ENCODE measurements at places on chromosomes 1 and 21. TPM values are rescaled to one million over a fixed set of nuclear protein-coding genes. Genes with fewer than 3 reads are reported as not detected.

DNA sequence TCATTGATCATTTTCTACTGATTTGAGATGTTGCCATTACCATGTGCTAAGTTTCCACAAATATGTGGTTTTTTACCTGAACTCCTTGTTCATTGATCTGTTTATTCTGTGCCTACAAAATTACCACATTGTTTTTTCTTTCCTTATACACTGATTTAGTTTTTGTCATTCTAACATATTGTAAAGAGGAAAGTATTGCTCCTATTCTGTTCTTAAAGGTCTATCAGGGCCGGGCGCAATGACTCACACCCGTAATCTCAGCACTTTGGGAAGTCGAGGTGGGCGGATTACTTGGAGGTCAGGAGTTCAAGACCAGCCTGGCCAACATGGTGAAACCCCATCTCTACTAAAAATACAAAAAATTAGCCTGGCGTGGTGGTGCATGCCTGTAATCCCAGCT is 75.1 kb downstream of the CAMTA1 start:
- peak; percentile 32 for DNase-seq

GRCh38 chr1:61807606-61808140 is 65.4 kb downstream of the PATJ start:
- DNase-seq, result no peak

DNA sequence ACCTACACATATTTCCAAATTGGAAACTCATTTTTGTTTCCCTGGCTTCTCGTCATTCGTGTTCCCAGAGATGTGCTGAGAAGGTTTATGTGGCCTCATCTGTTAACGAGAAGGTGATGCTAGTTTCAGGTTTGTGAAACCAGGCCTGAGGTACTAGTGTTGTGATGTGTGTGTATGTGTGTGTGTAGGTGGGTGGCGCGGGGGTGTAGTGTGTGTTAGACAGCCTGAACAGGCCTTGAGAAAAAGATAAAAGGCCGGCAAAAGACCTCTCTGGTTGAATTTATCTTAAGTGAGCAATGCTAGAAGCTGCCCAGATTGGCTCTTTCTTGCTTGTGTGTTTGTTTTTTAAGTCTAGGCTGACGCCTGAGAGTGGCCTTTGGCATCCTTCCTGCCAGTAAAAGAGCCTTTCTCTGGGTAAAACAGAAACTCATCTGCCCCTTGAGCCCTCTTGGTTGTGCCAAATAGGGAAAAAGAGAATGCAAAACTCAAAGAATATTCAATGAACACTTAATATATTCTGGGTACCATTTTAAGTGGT is 65.8 kb upstream of the HSD17B7 start:
- DNase-seq, result no peak

DNA sequence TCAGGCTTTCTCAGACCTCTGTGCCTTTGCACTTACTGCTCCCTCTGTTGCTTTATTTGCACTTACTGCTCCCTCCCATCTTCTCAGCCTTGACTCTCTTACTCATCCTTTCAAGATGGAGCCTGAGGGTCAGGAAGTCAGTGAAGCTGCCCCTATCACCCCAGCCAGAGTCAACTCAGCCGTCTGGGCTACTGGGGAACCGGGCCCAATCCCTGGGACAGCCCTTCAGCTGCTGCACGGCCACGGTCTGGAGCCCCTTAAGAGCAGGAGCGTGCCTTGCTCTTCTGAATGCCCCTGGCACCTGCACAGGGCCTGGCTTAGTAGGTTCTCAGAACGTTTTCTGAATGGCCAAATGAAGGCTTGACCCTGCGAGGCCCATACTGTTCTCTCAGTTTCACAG is 244.4 kb downstream of the FOXD2 start:
- DNase-seq, result no peak

GRCh38 chr1:193185901-193186731 is at the start of gene B3GALT2:
Gene B3GALT2 (minus strand): TSS chr1:193186613. CDS start chr1:193181562, 5,051 bp downstream.
- peak; percentile 76 for DNase-seq

DNA sequence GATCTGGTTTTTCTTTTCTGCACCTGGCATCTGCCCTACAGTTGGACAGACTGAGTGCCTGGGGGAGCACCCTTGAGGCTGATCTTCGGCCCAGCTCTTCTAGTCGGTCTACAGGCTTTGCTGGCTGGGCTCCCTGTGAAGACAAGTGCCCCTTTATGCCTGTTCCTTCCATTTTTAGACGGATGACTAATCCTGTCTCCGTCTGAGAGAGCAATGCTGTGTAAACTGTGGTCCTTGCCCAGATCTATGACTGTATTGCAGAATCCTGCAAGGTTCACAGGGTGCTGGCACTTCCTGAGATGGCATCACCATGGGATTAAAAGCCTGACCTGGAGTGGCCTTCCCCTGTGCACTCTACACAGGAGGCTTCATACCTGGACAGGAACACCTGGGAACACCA is 47.6 kb upstream of the SAMD13 start:
- peak; percentile 95 for DNase-seq

DNA sequence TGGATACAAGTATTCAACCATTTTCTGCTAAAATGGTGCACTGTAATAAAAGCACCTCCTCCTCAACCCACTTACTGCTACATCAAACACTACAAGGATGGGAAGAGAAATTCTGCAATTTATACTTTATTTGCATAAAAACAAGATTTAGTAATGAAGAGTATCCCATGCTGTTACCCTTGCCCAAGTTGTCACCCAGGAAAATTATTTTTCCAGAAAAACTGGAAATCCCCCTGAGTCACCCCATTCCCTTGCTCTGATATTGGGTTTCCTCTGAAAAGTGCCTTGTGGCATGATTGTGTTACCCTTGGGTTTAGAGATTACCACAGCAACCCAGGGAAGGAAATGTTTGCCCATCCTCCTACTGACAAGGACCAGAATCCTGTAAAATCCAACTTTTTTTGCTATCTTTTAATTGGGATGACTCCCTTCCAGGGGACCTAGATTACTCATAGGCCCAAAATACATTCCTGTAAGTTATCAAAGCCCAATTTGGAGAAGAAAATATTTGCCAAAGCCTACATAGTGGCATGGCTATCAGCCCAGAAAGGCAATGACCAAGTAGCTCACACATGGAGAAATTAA is 16.5 kb upstream of the ZC3H11B start:
- no peak for DNase-seq

DNA sequence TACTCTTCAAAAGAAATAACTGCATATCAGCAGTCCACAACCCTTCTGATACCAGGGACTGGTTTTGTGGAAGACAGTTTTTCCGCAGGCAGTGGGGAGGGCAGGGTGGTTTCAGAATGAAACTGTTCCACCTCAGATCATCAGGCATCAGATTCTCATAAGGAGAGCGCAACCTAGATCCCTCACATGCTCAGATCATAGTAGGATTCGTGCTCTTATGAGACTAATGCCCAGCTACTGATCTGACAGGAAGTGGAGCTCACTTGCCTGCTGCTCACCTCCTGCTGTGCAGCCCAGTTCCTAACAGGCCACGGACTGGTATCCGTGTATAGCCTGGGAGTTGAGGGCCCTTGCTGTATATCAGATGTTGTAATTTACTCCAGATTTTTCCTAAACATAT is 11.5 kb downstream of the RO60 start:
- no peak for DNase-seq

GRCh38 chr1:230910755-230911117 is 42.4 kb upstream of the C1orf198 start:
- DNase-seq, result no peak

- no peak for DNase-seq
These were observed 171.0 kb downstream of the EIF4G3 start for GRCh38 chr1:21005466-21006239.

DNA sequence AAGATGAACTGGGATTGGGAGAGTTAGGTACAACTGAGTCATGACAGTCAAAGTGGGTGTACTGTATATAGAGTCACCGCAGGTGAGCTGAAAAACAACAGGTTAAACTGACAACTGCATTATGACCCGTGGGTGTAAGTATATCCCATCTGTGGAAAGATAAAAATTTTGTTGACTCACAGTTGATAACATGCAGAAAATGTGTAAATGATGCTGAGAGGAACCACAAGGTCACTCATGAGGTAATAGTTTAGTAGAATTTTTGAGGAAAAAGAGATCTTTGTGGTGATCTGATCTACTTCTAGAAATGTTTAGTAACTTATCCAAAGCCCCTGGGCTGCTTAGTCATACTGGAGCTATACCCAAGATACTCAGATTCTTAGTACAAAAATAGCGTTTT is 838 bp downstream of the OR2C3 start:
- peak; percentile 2 for DNase-seq

DNA sequence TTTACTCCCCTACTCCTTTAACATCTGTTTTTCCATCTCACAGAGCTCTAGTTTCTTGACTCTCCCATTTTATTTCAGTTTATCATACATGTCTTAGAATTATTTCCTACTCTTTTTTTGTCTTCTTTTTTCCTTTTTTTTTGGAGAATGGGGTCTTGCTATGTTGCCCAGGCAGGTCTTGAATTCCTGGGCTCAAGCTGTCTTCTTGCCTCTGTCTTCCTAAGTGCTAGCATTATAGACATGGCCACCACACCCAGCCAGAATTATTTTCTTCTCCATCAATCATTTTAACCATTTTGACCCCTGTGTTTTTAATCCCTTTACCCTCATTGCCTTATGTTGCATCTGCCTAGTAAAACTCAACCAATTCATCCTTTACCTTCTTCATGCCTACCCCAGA is 123.2 kb upstream of the KIAA1614 start:
- DNase-seq, result no peak

DNA sequence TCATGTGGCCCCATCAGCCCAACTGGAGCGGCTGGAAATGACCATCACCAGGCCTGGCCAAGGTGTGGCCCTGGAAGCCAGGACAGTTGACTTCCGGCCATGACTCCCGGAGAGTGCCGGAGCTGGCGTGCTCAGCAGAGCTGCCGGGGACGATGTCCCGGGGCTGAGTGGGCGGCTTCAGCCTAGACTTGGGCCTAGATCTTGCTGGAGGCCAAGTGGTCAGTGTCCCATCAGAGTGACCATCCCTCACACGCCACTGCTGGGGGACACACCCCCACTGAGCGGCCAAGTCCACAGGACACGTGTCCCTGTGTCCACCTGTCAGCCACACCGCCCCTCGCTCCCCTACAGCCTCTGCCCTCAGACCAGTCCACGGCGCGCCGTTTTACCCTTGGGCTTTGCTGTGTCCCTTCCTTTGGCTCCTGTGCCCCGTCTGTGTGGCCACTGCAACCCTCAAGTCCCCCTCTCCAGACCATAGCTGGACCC is 4.0 kb downstream of the FAAP20 start:
- DNase-seq, result peak; percentile 59

DNA sequence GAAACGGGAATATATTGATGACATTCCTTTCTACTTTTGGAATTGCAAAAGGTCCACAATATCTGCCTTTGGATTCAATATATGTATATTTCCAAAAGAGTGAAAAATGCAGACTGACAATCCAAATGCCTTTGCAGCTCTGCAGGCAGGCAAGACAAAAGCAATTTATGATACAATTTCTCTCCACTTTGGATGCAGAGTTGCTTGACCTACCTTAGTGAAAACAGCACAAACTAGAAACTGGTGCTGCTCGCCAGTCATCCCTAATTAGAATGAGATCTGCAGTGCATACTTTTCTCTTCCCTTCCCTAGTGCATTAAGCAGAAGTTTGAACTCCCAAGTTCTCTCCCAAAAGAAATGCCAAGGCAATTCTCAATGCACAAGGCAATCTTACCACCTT is 56.8 kb downstream of the KIAA0319L start:
- DNase-seq, result no peak

DNA sequence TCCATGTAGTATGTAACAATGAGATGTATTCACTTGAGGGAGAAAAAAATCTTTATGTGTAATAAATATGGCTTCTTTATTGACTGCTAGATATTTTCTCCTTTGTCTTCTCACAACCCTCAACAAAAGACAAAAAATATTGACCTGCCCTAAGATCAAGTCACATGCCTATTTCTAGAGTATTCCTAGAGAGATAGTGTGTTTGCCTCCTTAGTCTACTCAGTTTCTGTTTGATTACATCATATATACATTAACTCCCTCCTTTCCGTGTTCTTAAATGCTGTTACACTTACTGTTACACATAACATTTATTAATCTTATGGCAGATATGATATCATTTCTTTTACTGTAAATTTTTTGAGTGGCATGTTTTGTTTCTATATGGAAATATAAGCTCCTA is 281.6 kb upstream of the RGS18 start:
- DNase-seq, result no peak

DNA sequence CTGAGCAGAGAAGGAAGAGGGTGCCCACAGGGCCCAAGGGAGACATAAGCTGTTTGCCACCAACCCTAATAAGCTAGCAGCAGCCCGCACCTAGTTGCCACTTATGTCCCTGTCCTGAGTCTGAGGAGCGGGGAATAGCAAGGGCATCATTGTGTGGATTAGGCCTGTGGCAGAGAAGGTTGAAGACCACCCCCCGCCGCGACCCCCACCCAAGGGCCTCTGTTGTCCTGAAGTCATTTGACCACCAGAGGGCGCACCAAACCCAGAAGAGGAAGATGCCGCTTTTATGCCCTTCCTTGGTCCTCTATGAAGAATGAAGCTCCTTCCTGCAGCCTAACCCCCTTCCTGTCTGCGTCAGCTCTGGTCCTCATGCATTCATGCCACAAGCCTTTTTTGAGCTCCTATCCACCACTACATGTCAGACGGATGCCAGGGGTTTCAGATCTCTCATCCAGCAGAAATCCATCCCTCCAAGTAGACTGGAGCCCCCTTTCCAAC is 16.6 kb downstream of the RHBG start:
- peak; percentile 85 for DNase-seq

DNA sequence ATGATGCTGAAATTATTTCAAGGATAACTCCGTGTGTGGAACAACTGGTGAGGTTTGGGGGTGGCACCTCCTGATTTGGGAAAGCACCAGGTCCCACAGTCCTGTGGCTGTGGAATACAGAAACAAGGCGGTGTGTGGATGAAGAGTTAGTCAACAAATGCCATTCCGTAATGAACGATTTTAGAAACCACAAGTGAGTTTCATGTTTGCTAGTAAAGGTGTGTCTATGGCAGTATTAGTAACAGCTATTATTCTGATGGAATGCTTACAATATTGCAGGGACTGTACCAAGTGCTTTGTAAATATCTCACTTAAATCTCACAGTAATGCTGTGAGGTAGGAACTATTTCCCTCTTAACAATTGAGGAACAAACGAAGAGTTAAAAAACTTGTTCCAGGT is 53.8 kb downstream of the B3GALNT2 start:
- no peak for DNase-seq

GRCh38 chr1:119838236-119838635 is 27.0 kb upstream of the REG4 start:
- no peak for DNase-seq

DNA sequence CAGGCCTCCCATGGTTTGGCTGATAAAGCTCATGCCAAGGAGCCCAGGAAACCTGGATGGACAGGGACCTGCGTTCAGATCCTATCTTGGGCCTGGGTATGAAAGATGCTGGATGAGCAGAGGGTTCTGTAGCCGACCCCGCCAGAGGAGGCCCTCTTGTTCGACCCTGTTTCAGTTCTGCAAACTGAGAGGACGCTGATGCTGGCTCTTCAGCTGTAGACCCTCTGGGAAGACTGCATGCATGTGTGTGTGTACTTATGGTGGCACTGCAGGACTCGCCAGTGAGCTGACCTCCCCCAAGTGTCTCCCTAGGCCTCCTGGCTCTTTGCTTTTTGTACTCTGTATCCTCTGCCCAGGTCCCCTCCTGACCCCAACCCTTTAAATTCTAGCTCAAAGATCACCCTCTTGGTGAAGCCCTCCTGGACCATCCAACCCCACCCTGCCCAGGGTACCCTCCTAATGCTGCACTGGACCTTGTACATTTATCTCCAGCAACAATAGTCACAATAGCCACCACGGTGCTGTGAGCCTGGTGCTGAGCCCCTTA is 1.6 kb downstream of the EPS8L3 start:
- no peak for DNase-seq

TAS1R1 gene
- polyA plus RNA-seq, result not detected

RIMKLA gene
- polyA plus RNA-seq, result 0.03 TPM

FNDC10 gene
- polyA plus RNA-seq, result 3.1 TPM

CASQ2 gene
- polyA plus RNA-seq, result not detected

S100A4 gene
- 608 TPM for polyA plus RNA-seq

TNFAIP8L2 gene
- polyA plus RNA-seq, result not detected

TMCC2 gene
- 0.39 TPM for polyA plus RNA-seq

All from GM23248 (cell line).